ENCODE measurements at places on chromosomes 6 and 20. TPM values are rescaled to one million over a fixed set of nuclear protein-coding genes. Genes with fewer than 3 reads are reported as not detected.

DNA sequence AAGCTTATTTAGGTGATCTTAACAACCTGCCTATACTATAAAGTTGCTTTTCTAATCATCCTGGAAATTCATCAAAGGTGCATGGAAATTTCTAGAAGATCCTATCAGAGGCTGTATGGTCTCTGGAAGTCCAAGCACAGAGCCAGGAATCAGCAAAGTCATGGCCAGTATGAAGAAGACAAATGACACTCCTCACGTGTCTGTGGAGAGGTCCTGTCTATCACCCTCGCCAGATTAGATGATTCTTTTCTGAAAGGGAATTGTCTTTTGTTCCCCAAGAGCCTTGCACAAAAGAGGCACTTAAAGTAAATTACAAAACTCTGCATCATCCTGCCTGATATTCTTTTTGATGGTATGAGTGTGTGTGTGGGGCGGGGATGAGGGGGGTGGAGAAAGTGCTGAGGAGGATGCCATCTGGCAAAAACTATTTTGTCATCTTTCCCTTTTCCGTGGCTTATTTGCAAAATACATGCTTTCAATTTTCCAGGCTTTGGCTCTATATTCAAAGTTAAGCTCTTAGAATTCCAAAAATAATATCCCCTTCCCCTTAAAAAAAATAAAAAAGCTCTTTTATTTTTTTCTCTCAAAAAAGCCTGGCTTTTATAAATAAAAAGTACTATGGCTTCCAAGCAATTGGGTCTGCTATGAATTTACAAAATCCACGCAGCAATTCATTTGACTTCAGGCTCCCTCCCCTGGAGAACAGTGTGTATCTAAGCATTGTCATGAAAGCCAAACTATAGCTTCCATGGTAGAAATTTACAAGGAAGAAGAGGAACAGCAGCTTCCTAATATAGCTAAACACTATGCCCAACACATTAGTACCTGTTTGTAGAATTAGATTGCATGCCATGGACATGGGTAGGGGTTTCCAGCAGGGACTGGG lies 185.2 kb upstream of the ARG1 start:
- H3K36me3 ChIP-seq: no peaks in the 10 kb centered on the region
- H3K4me3 ChIP-seq: no peak overlapping the region
- no peak overlapping the region for H3K27ac ChIP-seq

NKAIN2 gene
- total RNA-seq: 0.94 TPM

TGM2 gene
- 16.9 TPM for total RNA-seq

DNA sequence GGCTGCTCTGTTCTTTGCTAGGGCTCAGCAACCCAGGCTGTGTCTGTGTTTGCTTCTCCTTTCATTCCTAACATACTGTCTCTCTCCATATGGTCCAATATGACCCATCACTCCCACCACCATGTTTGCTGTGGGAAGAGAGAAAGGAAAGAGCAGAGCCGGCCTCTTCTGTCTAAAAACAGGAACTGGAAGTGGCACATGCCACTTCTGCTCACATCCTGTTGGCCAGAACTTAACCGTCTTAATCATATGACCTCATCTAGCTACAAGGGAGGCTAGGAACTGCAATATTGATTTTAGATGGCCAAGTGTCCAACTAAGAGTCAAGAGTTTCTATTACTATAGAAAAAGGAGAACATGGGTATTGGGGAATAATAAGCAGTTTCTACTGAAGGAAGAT lies 212.5 kb upstream of the CHD6 start:
- no peak overlapping the region for H3K27ac ChIP-seq
- no peaks in the 10 kb centered on the region for H3K27me3 ChIP-seq
- no peaks in the 10 kb centered on the region for H3K36me3 ChIP-seq

GRCh38 chr20:9523636-9524035 lies 9.2 kb downstream of the LAMP5 start:
- H3K36me3 ChIP-seq: no peaks in the 10 kb centered on the region
- no peaks in the 10 kb centered on the region for H3K4me1 ChIP-seq
- H3K27me3 ChIP-seq: no peaks in the 10 kb centered on the region
- H3K4me3 ChIP-seq: no peak overlapping the region
- no peak for DNase-seq
- H3K27ac ChIP-seq: no peak overlapping the region

DNA sequence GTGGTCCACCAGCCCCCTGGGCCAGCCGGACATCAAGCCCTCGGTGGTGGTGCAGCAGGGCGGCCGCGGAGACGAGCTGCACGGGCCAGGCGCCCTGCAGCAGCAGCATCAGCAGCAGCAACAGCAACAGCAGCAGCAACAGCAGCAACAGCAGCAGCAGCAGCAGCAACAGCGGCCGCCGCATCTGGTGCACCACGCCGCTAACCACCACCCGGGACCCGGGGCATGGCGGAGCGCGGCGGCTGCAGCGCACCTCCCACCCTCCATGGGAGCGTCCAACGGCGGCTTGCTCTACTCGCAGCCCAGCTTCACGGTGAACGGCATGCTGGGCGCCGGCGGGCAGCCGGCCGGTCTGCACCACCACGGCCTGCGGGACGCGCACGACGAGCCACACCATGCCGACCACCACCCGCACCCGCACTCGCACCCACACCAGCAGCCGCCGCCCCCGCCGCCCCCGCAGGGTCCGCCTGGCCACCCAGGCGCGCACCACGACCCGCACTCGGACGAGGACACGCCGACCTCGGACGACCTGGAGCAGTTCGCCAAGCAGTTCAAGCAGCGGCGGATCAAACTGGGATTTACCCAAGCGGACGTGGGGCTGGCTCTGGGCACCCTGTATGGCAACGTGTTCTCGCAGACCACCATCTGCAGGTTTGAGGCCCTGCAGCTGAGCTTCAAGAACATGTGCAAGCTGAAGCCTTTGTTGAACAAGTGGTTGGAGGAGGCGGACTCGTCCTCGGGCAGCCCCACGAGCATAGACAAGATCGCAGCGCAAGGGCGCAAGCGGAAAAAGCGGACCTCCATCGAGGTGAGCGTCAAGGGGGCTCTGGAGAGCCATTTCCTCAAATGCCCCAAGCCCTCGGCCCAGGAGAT lies 1.0 kb downstream of the POU3F2 start:
- H3K36me3 ChIP-seq: no peaks in the 10 kb centered on the region
- H3K4me3 ChIP-seq: no peak overlapping the region
- no peak for DNase-seq
- H3K27ac ChIP-seq: no peak overlapping the region

DNA sequence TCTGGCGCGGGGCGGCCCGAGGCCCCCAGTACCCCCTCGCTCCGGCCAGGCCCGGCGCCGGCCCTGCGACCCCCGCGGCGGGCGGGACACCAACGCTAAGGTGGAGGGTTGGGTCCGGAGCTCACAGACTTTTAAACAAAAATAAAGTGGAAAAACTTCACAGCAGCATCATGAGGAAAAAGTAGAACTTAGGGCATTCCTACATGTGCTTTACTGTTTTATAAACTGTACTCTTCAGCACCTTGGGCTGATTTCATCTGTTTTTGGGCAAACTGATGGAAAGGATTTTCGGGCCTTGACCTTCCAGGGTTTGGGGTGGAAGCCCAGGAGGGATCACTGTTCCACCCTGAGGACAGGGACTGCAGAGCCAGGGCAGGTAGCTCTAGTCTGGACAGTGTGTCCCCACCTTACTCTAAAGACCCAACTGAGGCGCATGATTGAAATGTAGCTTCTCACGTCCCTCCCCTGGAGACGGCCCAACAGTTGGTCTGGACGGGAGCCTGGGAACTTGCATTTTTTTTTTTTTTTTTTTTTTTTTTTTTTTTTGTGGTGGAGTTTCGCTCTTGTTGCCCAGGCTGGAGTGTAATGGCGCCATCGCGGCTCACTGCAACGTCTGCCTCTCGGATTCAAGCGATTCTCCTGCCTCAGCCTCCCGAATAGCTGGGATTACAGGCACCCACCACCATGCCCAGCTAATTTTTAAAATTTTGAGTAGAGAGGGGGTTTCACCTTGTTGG lies 740 bp downstream of the NELFCD start:
- H3K4me3 ChIP-seq: peak overlapping the region; percentile 65
- H3K36me3 ChIP-seq: no peaks in the 10 kb centered on the region
- H3K27me3 ChIP-seq: no peaks in the 10 kb centered on the region
- H3K27ac ChIP-seq: peak overlapping the region; percentile 67
- DNase-seq: peak; percentile 30

BMP5 gene
- 1.9 TPM for total RNA-seq

DNA sequence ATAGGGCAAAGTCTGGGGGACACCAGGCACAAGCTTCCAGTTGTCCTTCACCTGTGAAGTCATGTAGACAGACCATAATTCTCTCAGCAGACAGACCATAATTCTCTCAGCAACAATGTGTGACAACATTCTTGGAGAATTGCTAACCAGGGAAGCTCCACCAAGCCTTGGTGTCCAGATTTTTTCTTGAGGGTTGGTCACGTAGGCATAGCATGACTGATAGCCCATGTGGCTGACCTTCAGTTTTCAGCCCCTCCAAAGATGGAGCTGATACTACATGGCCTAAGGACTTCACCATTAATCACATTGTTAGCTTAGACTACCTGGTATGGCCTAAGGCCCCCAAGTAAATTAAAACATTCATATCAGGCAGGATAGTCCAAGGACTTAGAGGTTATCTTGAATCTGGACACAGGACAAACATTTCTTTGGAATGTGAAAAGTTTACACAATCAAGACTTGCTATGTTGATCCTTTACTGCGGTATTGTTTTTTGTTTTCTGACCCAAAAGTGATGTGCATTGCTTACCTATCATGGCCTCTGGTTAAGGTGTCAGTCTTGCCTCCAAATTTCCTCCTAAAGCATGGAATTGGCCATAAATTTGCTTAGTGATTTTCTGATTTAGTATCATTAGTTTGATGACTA lies 76.9 kb downstream of the CEP57L1 start:
- no peak overlapping the region for H3K4me3 ChIP-seq
- H3K27me3 ChIP-seq: no peaks in the 10 kb centered on the region
- H3K36me3 ChIP-seq: no peaks in the 10 kb centered on the region
- no peak overlapping the region for H3K27ac ChIP-seq
- no peaks in the 10 kb centered on the region for H3K4me1 ChIP-seq
- no peak for DNase-seq

GRCh38 chr6:88483424-88483823 lies 317.3 kb upstream of the CNR1 start:
- DNase-seq: no peak
- no peaks in the 10 kb centered on the region for H3K4me1 ChIP-seq
- H3K4me3 ChIP-seq: no peak overlapping the region
- H3K36me3 ChIP-seq: no peaks in the 10 kb centered on the region

SPATA25 gene
- 5.0 TPM for total RNA-seq

DNA sequence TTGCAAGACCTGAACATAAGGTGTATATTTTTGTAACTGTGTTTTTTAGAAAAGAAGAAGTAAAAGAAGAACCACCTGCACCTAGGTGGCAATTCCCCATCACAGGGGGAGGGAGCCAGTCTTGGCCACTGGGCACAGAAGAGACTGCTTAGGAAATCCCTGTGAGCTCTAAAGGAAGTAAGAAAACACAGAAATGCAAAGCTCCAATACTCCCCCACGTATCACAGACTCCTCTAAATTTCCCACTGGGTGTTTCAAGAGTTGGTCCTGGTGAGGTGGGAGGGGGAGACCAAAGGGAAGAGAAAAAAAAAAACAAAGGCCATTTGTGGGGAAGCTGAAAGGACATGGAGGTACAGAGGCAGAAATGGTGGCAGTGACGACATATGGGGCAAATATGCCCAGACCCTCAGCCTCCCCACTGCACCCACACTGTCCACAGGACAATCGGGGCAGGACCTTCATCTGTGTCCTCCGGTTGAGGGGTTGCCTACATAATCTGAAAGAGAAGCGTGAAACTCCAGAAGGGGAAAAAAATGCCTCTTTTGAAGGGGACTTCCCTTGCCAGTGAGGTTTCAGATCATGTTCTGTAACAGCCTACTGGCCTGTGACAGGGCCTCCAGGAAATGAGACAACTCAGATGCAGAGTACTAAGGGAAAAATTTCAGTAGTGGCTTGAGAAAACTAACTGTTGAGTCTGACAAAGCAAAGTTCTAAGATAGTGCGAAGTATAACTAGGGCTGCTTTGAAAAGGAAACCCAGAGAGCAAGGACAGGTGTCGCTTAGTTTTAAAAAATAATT lies 226.2 kb upstream of the MARCKS start:
- H3K4me3 ChIP-seq: no peak overlapping the region
- no peak overlapping the region for H3K27ac ChIP-seq
- H3K36me3 ChIP-seq: no peaks in the 10 kb centered on the region
- peaks cover 19% of the 10 kb centered on the region for H3K4me1 ChIP-seq
- no peaks in the 10 kb centered on the region for H3K27me3 ChIP-seq
- DNase-seq: peak; percentile 10

CST4 gene
- not detected for total RNA-seq
